Breast epithelium (tissue), 4 donors: ENCODE measurements at places on chromosomes 3 and 15. TPM values are rescaled to one million over a fixed set of nuclear protein-coding genes. Genes with fewer than 3 reads are reported as not detected.

P2RY12 gene
- total RNA-seq, result 9.0 TPM

- no peak for DNase-seq
These were observed 453.2 kb upstream of the PROK2 start for GRCh38 chr3:72238010-72238691.

GRCh38 chr15:38252481-38253350, at the start of gene SPRED1:
Gene SPRED1 (plus strand): TSS chr15:38252836. CDS start chr15:38253186, 350 bp downstream.
- DNase-seq, result peak; percentile 72

- no peak for DNase-seq
These were observed 675.6 kb downstream of the GRM7 start for GRCh38 chr3:7536510-7536909.

GRCh38 chr3:35385271-35385670, 254.1 kb upstream of the ARPP21 start:
- DNase-seq, result no peak

DNA sequence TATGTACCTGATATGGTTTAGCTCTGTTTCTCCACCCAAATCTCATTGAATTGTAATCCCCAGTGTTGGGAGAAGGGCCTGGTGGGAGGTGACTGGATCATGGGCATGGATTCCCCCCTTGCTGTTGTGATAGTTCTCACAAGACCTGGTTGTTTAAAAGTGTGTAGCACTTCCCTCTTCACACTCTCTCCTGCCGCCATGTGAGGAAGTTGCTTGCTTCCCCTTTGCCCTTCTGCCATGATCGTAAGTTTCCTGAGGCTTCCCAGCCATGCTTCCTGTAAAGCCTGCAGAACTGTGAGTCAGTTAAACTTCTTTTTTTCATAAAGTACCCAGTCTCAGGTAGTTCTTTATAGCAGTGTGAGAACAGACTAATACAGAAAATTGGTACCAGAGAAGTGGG, 93.1 kb downstream of the C3orf70 start:
- no peak for DNase-seq

GRCh38 chr3:100018806-100019205, 95.5 kb downstream of the FILIP1L start:
- no peak for DNase-seq
